Muscle of arm (tissue), 14 donors: ENCODE measurements at places on chromosomes 7 and 10.

GRCh38 chr7:23712368-23713284 lies 2.6 kb downstream of the STK31 start:
- DNase-seq = peak; percentile 54

DNA sequence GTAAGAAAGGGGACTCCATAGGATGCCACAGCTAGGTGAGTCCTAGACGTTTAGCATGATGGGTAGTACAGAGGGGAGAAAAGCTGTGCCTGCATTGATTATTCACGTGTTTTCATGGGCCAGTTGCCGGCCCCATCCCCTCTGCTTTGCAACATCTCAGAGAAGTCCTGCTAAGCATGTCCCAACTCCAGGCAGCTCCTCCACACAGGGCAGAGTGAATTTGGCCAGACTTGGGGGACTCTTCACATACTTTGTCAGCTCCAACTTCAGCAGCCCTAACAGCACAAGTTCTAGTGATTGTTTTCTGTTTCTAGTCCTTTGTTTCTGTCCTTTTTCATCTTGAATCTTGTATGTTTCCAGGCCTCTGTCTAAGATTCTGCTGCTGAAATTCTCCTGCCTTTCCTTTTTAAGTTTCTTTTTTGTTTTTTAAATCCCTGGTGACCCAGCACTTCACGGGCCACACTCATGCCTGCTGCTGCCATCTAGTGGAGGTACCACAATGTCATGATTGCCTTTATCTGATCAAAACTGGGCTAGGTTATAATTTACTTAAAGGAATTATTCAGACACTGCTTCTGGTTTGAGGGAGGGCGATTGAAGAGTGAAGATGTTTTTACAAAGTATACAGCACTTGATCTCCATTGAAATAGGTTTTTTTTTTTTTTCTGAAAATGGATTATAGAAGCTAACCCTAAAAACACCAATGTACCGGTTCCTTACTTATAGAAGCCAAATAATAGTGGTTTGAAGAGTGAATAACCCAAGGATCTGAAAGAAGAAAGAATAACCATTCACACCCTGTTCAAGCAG lies 276.9 kb downstream of the CSTF2T start:
- peak; percentile 67 for DNase-seq

DNA sequence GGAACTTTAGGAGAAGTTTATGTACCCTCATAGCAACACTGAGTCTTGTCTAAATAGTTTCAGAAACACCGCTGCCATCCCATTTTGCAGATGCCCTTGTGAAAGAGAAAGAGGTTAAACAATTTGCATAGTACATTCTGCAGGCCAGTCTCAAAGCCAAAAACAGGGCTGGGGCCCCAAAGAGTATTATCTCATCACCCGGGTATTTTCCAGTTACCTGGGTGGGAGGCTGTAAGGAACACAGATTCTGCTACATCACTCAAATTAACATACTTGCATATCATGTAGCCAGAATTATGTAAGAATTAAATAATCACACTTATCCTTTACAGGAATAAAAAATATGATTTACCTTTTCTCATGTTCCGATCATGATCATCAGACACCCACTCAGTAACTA lies 3.1 kb upstream of the FAM171A1 start:
- no peak for DNase-seq

GRCh38 chr7:33705333-33705833 lies 200.0 kb upstream of the BMPER start:
- DNase-seq = no peak

GRCh38 chr10:73358331-73359279 lies at the start of gene CFAP70:
Gene CFAP70, minus strand, starts transcription at chr10:73358864. Its CDS starts 4,068 bp downstream, at chr10:73354796.
- DNase-seq = peak; percentile 98

- DNase-seq = no peak
These were observed 253.1 kb upstream of the PITRM1 start for GRCh38 chr10:3425716-3426115.

GRCh38 chr7:39265641-39266591 lies 288.2 kb downstream of the POU6F2 start:
- DNase-seq = no peak

- no peak for DNase-seq
These were observed 89.0 kb upstream of the CACUL1 start for GRCh38 chr10:118843647-118844265.

DNA sequence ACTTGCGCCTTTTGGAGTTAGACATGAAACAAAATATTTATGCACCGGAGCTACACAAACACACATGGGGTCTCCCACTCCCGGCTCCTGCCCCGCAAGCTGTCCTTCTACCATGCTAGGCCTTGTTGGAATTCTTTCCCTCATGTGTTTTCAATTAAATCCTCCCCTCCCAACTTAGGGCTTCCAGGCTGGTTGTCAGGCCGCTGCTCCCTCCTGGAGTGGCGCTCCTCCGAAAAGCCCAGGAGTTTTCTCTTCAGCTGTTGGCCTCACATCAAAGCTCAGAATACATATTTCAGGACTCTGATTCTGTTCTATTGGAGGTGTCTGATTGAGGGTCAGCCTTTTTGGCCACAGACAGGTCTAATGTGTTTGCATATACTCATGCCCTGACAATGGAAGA lies 113.3 kb downstream of the FANK1 start:
- no peak for DNase-seq

- DNase-seq = no peak
These were observed 709.7 kb upstream of the SEMA3D start for GRCh38 chr7:85896531-85896930.

GRCh38 chr7:135102372-135102771 lies 45.5 kb upstream of the TMEM140 start:
- no peak for DNase-seq

DNA sequence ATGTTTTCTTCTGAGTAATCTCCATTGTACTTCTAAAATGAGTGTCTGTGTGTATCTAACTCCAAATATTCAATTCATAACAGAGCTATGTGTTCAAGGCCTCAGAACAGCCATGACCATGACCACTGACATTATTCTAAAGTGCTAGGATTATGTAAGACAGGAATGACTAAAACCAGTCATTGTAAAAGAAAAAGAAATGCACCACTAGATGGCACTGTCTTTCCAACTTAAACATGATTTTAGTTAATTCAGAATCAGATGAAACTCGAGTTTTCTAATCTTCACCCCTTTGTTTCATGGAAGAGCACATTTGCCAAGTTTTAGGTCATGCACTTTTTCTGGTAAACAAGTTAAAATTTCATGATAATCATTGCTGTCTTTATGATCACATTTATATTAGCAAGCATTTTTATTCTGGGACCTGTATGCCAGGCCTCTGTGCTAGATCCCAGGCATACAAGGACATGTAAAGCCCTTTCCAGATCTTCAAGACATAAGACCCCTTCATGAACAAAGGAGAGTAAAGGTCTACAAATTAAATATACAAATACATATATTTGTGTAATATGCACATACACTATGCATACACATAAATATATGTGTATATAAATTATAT lies 26.1 kb upstream of the RSU1 start:
- DNase-seq = peak; percentile 68

DNA sequence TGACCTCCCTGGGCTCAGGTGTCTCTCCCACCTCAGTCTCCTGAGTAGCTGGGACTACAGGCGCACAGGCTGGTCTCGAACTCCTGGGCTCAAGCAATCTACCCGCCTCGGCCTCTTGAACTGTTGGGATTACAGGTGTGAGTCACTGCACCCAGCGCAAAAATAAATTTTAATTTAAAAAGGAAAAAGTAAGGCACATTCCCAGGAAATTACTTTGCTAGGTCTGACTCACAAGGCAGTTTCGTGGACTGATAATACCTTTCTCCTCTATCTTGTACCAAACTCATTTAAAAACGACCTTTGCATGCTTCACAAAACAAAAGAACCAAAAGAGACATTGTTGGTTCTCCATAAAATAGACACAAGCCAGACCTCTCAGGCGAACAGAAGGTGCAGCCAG lies 29.7 kb downstream of the PARP12 start:
- DNase-seq = no peak

DNA sequence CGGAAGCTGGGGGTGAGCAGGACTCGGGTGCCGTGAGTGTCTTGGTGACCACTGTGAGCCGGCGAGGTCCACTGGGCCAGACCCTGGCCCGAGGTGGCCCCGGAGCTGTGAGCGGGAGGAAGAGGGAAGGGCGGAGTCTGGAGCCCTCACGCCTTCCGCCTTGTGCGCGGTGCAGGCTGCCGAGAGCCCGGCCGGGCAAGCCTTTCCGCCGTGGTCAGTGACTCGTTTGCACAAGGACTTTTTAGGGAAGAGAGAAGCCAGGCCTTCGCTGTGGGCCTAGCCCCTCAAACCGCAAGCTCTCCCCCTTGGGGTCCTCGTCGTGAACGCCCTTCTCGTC lies 40.9 kb upstream of the ZNF32 start:
- DNase-seq = no peak

GRCh38 chr10:63114031-63114814 lies 18.9 kb upstream of the NRBF2 start:
- DNase-seq = peak; percentile 91

GRCh38 chr7:15308821-15309220 lies 253.0 kb downstream of the AGMO start:
- no peak for DNase-seq

GRCh38 chr7:88191911-88192310 lies 27.9 kb downstream of the SRI start:
- no peak for DNase-seq

- no peak for DNase-seq
These were observed 29.0 kb downstream of the AKR1D1 start for GRCh38 chr7:138105221-138105620.

- DNase-seq = no peak
These were observed 40.0 kb upstream of the FOXL3 start for GRCh38 chr7:249989-250388.

- no peak for DNase-seq
These were observed 70.5 kb upstream of the ABI1 start for GRCh38 chr10:26931223-26931622.

DNA sequence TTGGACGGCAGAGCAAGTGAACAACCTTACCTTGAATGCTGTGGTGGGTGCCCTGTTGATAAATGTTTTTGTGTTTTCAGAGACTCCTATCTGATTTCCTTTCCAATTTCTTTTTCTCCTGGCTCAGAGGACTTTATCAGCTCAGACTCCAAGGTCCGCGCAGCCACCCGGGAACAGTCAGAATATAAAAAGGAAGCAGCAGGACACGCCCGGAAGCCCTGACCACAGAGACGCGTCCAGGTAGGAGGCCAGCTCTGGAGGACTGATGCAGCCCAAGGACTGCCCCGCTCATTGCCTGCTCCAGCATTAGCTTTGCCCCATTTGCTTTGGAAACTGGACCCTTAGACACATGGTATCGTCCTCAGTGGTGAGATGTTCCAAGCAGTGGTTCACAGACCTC lies 61.3 kb downstream of the TACC2 start:
- no peak for DNase-seq

DNA sequence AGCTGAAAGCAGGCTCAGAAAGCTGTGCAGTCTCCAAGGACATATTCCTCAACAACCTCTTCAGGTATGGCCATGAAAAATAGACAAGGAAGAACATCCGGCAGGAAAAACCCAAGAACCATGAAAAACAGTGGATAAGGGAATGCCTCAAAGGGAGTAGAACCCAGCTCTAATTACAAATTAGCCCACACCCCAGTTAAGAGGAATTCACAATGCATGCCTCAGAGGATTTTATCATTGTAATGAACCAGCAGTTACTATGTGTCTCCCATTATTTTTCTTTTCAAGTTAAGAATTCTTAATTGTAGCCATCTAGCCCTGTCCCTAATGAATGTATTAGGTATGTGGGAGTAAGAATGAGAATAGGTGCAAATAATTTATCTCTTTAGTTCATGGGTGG lies 19.7 kb upstream of the TNKS2 start:
- no peak for DNase-seq

DNA sequence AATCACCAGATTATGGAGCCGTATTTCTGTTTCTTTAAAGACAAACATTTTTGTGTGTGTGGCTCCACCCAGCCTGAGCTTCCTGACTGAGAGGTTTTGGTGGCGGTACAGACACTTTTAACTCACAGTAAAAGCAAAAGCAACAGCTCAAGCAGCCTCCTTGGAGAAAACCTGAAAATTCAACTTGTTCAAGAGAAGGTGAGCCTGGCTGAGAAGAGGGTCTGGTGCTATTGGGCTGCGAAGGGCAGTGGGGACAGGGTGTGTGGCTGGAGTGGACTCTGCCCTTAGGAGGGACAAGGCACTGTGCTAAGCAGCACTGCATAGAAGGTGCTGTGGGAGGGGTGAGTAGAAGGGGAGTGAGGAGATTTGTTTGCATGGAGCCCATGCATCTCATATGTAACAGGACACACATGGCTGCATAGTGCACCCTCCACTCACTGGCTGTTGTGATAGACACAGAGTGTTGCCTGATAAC lies at the start of gene GIMAP7:
Gene GIMAP7 (plus strand): TSS at position 125 of the 475 bp plus-strand sequence. CDS start 5,103 bp downstream, outside the sequence.
- no peak for DNase-seq

GRCh38 chr7:85669225-85669624 lies 482.4 kb upstream of the SEMA3D start:
- DNase-seq = no peak

DNA sequence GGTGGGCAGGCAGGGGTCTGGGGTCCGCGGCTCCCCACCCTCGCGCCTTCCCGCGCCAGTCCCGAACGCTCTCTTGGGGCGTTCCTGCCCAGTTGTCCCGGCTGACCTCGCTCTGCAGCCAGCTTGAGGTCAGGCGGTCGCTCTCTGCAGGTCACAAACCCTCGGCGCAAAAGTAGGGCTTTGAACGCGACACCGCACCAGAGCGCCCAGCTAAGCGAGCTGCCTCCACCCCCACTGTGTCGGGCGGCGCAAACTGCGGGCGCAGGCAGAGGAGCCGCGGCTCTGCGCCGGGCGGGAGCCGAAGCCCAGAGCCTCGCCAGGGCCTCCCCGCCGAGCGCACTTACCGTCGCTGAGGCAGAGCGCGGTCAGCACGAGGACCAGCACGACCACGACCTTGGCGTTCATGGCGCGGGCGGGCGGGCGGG lies 284 bp downstream of the CXCL12 start:
- DNase-seq = peak; percentile 39

DNA sequence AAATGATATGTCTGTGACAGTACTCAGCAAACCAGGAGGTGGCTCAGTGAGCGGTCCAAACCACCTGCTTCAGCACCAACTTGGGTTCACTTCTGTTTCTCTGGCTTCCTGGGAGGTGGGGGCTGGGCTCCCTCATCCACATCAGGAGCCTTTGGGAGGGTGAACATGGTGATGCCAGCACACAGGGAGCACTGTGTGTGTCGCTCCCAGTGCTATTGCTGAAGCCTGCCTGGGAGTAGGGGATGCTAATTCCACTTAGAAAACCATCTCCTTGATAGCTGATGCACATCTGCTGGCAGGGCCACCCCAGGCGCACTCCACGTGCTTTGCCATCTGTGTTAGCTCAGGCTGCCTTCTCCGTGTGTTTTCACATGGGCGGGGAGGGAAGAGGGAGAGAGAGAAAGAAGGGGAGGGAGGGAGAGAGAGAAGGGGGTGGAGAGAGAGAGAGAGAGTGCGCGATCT lies 58.0 kb downstream of the RAMP3 start:
- no peak for DNase-seq

GRCh38 chr10:97635577-97635976 lies 2.3 kb upstream of the MORN4 start:
- no peak for DNase-seq

GRCh38 chr10:127532193-127532592 lies 16.9 kb upstream of the NPS start:
- DNase-seq = no peak

- no peak for DNase-seq
These were observed 10.6 kb upstream of the LRRC72 start for GRCh38 chr7:16515785-16516685.

GRCh38 chr7:135741905-135742304 lies 6.7 kb downstream of the FAM180A start:
- DNase-seq = no peak
